ENCODE measurements at places on chromosomes 4 and X. TPM values are rescaled to one million over a fixed set of nuclear protein-coding genes. Genes with fewer than 3 reads are reported as not detected.

DNA sequence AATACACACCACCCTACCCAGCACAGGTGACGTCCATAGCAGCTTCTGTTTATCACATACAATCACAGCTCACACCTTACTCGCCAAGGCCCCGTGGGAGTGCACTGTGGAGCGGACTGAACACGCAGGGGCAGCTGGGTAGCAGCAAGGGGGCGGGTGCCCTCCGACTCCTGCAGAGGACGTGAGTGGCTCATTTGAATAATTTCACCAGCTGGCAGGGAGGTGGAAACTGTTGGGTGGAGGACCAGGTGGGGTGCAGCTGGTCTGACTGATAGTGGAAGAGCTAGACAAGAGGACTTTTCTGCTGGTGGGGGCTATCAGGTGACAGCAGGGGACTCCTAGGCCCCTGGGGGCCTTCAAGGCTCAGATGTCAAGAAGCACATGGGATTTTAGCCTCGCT, 16.3 kb downstream of the MAN2B2 start:
- no peak for DNase-seq

GRCh38 chr4:10006601-10007435, 14.5 kb downstream of the SLC2A9 start:
- peak; percentile 71 for DNase-seq

SLC16A2 gene
- total RNA-seq, result 0.70 TPM

KIAA1210 gene
- total RNA-seq, result not detected

CT45A2 gene
- total RNA-seq, result not detected

All from dermis blood vessel endothelial cell (primary cell).